Stimulated activated naive CD4-positive, alpha-beta T cell treated with Interleukin-2 at 50 U/mL for 16 hours (primary cell): ENCODE measurements at places on chromosomes 1 and 21.
A peak's percentile ranks its signal among the peaks of the same experiment; 100 is the strongest.

DNA sequence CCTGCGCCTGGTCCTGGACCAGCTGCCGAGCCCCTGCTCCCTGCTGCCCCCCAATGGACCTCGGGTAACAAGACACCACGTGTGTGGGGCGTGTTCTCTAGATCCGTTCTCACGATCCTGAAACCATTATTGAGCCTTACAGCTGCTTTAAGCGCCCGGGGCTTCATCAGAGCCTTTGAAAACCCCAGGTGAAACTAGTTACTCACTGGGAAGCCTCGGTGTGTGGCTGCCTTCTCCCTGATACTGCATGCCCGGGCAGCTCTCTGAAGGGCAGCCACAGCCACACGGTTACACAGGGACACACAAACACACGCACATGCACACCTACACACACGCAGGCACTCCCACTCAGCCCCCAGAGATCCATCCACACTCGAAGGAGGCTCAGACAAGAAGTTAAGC lies 5.3 kb downstream of the HES2 start:
- peak; percentile 25 for DNase-seq

- no peak for DNase-seq
Observed at GRCh38 chr1:92306020-92306419, 7.2 kb downstream of the RPAP2 start.

DNA sequence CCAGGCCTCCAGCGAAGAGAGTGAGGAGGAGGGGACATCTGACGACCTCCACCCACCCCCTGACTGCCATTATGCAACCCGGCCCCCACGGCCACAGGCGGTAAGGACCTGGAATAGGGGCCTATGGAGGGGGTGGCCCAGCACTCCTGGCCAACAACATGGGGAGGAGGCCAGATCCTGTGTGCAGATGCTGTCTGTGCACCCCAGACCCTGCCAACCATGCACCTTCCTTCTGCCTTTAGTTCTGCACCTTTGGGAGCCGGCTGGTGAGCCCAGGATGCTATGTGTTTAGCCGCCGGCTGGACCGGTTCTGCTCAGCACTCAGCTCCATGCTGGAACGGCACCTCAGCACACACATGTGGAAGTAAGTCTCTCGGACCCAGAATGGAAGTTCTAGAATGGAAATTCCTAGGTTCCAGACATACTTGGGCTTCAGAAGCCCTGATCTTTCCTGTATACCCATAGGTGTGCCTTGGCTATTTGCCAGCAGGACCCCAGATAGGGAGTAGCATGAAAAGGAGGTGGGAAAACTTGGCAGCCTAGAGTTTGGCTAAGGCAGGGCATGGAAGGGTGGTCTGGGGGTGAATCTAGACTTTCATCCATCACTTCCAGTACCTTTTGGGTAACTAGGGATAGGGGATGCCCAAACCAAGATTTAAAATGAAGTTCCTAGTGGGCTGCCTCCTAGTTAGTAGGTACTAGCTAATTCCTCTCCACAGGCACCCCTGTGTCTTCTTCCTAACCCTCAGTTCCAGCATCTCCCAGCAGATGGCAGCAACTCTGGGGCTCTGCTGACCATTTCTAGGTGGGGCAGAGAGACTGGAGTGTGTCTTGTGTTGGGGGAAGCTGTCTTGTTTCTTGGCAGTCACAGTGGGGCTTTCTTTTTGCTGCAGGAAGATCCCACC lies 3.6 kb upstream of the CYB561D1 start:
- peak; percentile 62 for DNase-seq

GRCh38 chr1:166384948-166385347 lies 218.1 kb upstream of the FAM78B start:
- no peak for DNase-seq

- DNase-seq, result no peak
Observed at GRCh38 chr1:170162459-170163246, 16.9 kb downstream of the NTMT2 start.

DNA sequence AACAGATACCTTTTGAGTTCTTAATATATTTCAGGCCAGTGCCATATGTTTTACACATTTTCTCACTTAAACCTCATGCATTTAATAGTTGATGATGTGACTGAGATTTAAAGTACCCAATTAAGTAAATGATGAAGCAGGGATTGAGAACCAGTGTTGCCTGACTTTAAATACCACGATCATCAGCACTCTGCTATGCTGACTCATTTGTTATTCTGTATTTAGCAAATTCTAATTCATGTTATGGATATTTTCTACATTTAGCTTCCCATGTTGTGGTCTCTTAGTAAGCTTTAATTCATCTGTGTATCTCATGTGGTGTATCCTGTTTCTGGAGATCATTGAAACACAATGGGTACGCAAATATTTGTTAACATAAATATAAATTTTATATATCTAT lies 363.0 kb downstream of the PTBP2 start:
- DNase-seq, result no peak

DNA sequence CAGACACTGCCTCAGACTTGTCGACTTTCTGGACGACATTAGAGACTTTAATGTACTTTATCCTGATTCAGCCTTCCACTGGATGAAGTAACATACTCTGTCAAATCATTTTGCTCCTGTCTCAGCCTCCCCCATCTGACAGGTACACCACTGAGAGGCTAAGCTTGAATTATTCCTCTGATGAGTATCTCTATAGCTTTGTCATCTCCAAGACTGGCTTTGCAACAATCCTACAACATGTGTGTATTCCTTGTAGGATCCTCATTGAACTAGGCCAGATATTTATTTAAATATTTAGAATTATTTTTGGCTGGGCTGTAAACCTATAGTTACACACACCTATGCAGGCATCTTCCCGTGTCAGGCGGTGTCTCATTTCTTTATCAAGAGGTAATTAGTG lies 1.1 kb upstream of the TRIM58 start:
- no peak for DNase-seq

DNA sequence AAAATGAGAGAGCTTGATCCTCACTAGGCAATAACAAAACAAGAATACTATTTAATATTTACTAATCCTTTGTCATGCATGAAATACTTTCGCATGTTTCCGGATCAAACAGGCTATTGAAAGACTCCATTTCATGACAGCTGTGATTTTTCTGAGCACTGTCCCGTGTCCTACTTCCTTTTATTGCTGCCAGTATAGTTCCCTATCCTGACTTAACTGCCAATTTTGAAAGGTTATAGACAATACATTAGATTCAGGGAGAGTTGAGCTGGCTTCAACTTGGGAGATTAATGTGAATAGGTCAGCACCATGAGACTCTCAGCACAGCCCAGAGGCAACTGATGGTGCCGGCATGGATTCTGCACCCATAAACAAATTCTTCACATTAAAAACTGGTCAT lies 225.8 kb downstream of the VAV3 start:
- no peak for DNase-seq

DNA sequence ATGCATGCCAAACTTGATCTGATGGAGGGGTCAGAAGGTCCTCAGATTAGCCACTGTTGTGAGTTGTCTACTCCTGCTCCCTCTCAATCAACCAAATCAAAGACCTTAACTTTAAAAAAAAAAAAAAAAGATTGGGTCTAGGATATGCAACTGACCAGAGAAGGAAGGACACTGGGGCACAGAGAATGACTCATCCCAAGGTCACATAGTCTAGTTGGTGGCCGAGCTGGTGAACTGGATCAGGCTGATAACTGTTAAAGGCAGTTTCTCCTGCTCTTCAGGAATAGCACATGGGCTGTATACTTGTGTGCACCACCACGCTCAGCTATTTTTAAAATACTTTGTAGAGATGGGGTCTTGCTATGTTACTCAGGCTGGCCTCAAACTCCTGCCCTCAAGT lies 14.8 kb upstream of the S100A7 start:
- DNase-seq, result no peak

GRCh38 chr1:37410815-37411214 lies 63.6 kb upstream of the ZC3H12A start:
- no peak for DNase-seq

DNA sequence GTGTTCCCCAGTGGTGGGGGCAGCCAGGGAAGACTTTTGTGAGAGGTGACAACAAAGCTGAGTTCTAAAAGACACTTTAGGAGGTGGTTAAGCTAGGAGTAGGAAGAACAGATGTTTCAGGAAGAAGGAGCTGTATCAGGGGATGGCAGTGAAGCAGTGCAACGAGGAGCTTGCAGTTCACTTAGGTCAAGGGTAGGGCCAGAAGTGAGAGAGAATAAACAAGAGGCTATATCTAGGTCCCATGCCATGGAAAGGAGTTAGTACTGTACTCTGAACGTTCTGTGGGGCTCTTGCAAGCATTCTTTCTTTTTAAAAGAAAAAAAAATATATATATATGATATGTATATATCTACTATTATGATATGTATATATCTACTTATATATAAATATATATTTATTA lies 244.4 kb downstream of the NFIA start:
- DNase-seq, result no peak

- no peak for DNase-seq
Observed at GRCh38 chr21:30227633-30228404, 11.9 kb upstream of the CLDN8 start.

DNA sequence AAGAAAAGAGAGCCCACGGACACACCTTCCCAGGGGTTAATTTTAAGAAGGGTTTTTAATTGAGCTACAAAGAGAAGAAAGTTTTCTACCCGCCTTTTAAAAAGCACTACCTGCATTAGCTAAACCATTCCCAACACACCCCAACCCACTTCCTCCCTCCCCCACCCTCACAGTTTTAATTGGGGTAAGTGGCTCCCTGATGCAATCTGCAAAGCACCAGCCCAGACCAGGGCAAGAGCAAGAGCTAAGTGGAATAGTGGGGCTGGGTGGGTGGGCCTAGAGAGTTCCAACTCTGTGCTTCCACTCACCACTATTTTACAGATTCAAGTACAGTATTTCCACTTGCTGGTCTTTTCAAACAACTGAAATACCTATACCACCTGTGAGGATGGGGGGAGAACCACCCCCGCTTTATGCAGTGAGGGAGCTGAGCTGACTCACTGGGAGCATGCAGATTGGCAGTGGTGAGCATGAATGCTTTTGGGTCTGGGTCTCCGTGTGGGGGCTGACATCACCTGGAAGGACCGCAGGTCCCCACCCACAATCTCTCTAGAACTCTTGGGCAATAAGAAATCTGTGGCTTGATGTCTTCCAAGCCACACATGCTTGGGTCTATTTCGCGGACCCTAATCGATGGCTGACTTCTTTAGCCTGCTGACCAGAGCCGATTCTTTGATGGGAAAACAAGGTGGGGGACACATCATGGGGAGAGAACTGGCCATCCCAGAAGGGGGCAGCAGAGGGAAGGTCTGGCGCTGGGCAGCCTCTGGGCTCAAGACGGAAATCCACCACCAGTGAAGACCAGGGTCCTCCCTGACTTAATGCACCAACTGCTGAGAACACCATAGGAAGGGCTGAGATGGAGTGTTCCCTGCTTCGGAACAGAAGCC lies 95.5 kb downstream of the SSBP3 start:
- DNase-seq, result no peak

DNA sequence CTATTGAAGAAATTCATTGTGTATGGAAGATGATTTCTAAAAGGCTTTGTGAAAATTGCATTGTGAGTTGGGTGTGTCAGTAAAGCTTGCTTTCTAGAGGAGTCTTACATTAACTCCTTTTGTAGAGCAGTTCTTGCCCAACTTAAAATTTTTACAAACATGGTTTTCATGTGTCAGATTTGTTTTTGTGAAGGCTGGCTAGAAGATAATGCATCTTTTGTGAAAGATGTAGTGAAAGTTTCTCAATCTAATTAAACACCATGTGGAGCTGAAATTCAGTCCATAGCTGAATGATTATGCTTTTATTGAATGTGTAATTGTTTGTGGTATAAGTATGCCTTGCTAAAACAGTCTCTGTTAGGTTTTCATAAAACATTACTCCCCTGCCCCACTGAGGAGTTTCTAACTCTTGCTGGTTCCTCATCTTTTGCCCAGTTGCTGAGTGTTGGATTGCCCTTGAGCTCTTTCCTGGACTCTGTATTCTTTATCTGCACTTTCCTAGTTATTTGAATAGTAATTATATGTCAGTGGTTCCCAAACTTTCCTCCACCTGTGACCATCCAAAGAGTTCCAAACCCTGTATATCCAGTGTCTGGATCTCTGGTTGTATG lies 38.0 kb downstream of the KCTD3 start:
- DNase-seq, result no peak
